ENCODE measurements at places on chromosomes 1 and 21.

- DNase-seq: no peak
Observed at GRCh38 chr1:91684481-91685196, 184.0 kb downstream of the CDC7 start.

- no peak for DNase-seq
Observed at GRCh38 chr1:168905633-168906032, 176.6 kb upstream of the DPT start.

GRCh38 chr1:210235363-210236053, 2.9 kb downstream of the SERTAD4 start:
- DNase-seq: no peak

DNA sequence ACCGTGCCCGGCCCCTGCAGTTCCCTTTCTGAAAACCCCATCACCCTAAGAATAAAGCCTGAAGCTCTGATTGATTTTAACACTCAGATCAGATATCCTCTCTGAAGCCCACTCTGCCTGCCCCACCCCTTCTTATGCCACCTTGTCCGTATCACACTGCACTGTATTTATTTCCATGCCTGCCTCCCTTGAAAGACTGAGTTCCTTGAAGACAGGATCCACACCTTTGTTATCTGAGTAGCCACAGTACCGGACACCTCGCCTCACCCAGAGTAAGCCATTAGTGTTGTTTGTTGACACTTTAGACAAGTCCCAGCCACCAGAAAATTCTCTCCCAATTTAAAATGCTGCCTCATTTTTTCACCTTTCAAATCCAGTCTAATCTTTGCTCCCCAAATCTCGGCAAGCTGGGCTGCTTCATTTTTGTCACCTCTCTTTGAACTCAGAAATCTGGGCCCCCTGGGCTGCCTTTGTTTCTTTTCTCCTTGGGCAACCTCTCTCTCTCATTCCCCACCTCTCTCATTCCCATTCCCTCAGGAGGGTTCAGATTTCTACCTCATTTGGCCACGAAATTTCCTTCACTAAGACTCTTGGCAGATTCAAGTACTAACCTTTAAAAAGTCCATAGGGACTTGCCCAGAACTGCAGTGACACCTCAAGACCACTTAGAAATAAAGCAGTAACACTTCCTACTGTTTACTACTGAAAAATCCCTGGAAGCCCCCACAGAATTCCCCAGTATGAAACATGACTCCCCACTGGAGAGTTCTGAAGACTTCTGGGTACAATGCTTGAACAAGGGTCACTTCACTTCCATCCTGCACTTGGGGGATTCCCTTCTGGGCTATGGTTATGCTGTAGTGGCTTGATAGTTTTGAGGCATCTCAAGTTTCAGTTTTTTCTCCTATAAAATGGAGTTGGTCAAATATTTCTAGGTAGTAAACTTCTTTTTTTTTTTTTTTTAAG, 8.7 kb upstream of the PPP1R15B start:
- DNase-seq: no peak

GRCh38 chr21:33433425-33434114, 30.4 kb downstream of the IFNGR2 start:
- DNase-seq: no peak

- no peak for DNase-seq
Observed at GRCh38 chr1:48617252-48617651, 145.2 kb upstream of the SPATA6 start.

GRCh38 chr1:167708940-167709389, 12.8 kb upstream of the MPZL1 start:
- DNase-seq: no peak

- no peak for DNase-seq
Observed at GRCh38 chr1:209652873-209653401, 712 bp upstream of the LAMB3 start.

DNA sequence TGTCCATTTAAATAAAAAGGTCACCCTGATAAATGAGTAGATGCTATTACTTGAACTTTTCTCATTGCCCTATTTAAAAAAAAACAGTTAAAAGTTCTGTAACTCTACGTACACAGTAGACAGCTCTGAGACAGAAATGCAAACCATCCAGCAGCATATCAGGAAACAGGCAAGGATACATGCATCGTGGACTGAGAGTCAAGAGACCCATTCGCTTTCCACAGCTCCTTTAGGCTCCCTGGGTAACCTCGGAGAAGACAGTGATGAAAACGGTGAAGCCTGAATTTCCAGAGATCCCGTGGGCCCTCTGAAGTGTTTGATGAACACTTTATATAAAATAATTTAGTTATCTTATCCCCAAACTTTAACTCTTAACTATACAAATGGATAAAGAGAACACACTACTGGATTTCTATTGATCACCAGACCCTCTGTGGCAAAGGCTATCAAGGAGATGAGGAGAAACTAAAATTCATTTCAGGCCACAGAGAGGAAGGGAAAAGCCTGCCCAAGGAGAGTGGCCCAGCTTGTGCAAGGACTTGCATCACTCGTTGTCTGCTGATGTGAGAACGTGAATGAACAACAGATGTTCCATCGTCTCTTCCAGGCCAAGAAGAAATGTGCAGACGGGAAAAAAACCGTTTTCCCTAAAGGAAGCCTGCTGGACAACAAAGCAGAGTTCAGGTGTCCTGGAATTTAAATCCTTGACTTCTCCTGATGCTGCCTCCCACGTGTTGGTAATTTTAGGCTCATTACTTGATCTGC, 131.0 kb downstream of the TGFBR3 start:
- no peak for DNase-seq

DNA sequence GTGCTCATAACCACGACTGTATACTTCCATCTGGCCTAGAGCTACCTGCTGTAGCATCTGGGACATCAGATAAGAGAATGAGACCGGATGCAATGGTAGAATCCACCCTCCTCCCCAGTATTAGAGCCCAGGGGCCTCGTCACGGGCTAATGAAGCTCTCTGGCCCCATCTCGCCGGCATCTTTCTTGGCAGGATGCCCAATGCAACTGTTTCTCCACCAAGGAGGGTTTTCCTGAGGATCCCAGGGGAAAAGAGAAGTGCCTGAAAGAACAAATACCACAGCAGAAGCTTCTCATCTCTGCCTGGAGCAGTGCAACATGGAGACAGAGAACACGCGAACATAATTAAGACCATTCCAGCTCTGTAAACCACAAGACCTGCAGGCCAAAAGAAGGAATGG, 80.0 kb downstream of the VWA5B1 start:
- no peak for DNase-seq

DNA sequence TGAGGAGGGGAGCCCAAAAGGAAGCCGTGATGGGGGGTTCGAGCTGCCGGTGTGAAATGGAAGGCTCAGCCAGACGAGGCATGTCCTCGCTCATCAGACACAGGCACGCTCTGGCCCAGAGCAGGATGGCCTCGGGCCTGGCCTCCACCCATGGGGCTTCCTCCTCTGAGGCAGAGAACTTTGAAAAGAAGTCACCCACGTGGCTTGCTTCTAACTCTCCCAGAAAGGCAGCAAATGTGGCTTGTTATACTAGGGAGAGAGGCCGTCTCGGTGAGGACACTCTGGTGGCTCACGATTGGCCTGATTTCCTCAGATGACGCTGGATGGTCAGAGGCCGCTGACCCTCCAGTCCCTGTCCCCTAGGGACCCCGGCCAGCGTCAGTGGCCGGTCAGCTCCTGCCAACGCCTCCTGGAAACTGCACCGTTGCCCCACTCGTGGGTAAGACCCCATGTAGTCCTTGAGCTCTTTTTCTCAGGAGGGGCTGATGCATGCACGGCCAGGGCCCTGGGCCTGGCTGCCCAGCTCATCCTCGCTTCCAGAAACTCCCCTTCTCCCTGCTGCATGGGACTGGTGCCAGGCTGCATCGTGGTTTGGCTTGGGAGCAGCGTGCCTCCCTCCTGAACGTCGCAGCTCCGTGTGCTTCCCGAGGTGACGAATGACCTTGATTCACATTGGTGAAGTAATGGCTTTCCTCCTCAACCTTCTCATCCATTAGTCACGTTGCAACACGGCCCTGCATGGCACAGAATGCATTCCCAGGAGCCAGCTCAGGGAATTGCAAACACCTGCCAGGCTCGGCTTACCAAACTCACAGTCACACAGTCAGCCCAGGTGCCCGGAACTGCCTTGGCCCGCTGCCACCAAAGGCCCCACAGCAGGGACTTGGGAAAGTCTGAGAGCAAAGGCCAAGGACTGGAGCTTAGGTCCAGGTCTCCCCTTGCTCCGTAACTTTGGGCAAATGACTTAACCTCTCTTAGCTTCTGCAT, 58.8 kb downstream of the TOMM20 start:
- no peak for DNase-seq

DNA sequence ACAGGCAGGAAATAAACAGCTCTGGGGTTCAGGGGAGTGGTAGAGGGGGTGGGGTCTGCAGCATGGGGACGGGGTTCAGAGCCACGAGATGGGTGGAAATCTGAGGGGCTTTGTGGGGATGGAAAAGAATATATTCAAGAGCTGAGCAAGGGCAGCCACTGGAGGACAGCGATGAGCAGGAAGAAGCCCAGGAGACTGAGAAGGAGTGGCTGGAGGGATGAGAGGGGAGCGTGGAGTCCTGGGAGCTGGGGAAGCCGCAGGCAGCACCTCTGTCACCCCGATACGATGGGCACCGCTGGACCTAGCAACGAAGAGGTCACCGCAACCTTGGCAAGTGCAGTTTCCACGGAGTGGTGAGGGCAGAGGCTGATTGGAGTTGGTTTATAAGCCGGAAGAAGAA, 10.0 kb upstream of the KCNAB2 start:
- no peak for DNase-seq

DNA sequence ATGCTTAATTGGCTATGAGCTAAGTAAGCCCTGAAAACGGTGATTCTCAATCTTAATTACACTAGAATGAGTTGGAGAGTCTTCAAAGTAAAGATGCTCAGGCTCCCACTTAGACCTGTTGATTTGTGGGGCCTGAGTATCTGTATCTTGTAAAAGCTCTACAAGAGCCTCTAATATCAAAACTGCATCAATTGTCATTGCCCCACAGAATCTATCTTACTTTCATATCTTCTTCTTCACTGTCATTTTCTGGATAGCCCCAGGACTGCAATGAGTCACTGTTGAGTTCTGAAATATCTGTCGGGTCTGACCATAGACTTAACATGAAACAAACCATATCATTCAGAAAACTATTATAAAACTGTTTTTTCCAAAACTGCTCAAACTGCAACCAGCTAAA, 102.8 kb upstream of the SERTAD4 start:
- DNase-seq: no peak

DNA sequence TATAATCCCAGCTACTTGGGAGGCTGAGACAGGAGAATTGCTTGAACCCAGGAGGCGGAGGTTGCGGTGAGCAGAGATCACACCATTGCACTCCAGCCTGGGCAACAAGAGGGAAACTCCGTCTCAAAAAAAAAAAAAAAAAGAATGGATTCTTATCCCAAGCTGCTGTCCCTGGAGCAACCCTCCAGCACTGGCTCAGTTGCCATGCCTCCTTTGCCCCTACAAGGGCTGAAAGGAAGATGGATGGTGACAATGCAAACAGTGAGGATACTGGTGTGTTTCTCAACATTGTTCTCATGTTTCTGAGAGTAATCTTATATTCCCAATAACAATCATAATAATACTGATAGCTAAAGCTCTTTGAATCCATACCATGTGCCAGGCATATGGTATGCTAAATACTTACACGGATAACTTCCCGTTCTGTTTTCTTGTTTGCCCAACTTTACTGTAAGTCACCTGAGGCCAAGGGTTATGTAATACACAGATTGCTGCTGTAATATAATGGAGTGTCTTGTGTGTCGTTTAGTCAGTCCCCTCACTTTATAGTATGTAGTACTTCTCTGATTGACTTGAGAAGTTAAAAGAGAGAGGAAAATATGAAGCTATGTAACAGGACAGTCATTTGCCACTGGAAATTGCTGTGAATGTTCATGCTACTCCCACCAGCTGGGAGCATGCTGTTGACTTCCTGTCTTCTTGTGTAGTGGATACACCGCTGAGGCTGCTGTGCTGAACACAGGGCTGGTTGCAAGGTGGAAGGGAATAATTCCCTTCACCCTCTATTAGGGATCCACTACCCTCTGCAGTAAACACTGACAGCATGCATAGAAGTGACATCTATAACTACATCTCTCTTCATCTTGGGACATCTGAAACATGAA, 153.6 kb downstream of the CNIH3 start:
- DNase-seq: no peak

GRCh38 chr1:52249831-52250230, 107.9 kb downstream of the ZFYVE9 start:
- no peak for DNase-seq

DNA sequence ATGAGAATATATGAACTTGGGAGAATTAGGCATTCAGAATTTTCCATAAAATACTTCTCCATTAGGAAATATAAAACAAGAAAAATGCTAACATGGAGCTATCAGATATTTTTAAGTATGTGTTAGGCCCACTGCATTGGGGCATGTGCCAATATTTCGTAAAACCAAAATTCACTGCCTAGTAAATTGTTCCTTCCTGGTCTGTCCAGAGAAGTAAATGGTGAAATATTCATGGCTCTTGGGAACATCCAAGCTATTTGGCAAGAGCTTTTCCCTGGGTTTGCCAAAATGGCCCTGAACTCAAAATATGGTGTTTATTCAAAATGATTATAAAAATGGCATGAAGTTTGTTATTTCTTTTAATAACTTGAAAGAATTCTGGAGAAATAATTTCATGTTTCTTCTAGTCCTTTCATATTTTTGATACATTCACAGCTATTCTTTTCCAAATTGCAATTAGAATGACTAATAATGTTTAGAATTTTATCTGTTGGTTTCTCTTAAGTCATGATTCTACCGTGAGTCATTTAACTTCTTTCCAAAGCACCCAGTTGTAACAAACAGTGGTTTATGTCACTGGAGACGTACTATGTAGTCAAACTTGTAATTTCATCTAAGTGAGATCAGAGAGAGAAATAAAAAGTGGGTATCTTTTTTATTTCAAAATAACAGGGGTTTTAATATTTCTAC, 25.7 kb upstream of the SLC19A2 start:
- DNase-seq: no peak

- no peak for DNase-seq
Observed at GRCh38 chr1:177091040-177091439, 73.5 kb downstream of the ASTN1 start.

DNA sequence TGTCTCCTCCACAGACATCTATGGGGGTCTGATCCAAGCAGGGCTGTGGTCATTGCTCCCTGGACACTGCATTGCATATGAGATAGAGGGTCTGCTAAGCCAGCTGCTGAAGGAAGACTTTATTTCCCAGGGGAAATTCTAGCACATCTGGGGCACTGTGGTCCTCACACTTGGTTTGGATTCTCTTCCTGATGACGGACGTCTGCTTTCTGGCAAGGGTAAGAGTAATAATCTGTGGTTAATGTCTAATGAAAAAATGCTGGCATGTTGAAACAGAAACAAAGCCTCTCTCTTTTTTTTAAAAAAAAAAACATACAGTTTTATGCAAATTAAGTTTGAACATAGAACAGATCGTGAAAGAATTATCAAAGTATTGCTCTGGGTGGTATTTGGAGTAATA, 553.9 kb downstream of the DPYD start:
- DNase-seq: no peak

DNA sequence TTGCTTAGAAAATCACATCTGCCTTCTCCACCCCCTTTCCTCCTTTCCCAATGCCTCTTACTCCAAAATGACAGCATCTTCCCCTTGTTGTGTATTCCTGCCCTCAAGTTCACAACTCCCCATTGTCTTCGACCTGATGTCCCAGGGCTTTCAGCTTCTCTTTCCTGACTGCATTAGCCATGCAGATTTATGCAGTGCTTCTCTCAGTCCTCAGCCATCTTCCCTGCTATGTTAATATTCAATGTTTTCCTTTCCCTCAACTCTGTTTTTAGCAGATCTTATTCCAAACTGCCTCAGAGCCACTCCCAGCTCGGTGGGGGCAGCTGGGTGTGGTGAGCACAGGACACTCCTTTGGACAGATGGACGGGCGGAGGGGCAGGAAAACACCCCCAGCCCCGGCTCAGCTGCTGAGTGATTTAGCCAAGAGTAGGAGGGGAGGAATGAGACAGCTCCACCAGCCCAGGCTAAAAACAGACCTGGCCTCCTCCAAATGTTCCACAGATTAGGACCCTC, 71.0 kb downstream of the CD2 start:
- no peak for DNase-seq
